ENCODE measurements at places on chromosomes 4 and X.

GRCh38 chr4:127975121-127975770 lies 10.0 kb downstream of the ABHD18 start:
- no peak for DNase-seq

- no peak for DNase-seq
Observed at GRCh38 chrX:148647651-148648050, 147.2 kb downstream of the AFF2 start.

- DNase-seq = no peak
Observed at GRCh38 chr4:134425756-134426155, 224.2 kb upstream of the PABPC4L start.

- no peak for DNase-seq
Observed at GRCh38 chr4:41285864-41286235, 29.1 kb downstream of the UCHL1 start.

- no peak for DNase-seq
Observed at GRCh38 chrX:40165206-40165605, 67.4 kb upstream of the BCOR start.

DNA sequence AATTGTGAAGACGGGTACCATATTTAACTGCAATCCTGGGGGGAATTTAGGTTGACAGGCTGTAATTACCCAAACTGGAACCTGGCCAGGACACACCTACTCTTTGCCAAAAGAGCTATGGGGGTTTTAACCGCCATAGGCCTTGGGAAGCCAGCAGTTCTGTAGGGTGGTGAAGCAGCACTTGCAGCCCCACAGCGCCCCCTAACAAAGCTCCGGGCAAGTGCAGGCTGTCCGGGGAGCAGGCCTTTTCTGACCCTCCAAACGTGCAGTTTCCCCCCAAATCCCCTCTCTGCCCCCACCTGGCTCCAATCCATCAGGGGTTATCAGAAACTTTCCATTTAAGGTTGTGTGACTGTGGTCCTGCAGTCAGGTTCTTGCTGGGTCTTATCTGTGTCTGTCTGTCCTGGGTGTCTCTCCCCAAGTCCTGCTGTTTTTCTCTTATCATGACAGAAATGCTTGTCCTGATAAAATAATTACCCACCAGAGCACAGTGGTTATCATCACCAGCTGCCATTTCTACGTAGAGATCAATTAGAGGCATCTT lies 350.9 kb downstream of the MID1IP1 start:
- peak; percentile 16 for DNase-seq

- no peak for DNase-seq
Observed at GRCh38 chr4:100174985-100175383, 15.3 kb downstream of the DDIT4L start.

DNA sequence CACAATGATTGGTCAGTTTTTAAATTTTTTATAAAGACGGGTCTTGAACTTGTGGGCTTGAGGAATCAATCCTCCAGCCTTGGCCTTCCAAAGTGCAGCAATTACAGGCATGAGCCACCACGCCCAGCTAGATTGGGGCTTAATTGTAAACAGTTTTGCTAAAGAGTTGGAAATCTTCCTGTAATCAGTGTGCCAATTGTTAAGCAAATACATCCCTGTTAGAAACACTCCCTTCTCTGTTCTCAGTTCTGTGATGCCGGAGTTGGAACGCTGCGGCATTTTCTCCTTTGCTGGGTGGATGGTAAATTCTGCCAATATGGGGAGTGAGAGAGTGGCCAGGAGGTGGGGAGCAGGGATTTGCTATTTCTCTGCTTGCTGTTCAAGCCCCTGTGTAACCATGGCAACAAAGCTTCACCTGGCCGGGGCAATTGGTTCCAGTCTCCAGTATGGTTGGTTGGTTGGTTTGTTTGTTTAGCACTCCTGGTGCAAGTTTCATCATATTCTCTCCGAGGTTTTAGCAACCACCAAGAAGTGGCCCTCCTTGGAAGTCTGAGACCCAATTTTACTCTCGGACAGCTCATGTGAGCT lies 3.0 kb upstream of the SPATA4 start:
- no peak for DNase-seq

DNA sequence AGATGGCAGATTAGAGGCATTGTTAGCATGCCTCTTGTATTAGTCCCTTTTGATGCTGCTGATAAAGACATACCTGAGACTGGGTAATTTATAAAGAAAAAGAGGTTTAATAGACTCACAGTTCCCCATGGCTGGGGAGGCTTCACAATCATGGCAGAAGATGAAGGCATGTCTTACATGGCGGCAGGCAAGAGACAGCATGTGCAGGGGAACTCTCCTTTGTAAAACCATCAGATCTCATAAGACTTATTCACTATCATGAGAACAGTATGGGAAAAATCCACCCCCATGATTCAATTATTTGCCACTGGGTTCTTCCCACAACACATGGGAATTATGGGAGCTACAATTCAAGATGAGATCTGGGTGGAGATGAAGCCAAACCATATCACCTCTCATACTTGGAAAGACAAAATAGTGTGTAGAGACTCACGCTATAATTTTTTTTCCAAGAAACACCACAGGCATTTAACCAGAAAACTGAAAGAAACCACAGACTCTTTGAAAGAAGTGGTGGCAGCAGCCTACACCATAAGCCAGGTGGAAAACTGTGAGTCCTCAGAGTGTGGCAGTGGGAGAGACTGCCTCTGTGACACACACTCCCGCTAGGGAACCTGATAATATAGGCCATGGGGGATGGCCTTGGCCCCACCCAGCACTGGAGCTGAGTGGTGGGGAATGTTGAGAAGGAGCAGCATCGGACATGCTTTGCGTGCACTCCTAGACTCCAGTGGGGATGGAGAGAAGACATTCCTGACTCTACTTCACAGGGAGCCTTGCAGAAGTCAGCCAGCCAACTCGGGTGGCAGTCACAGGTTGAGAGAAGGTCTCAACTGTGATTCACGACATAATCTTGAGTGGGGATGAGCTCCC lies 51.5 kb downstream of the SLC2A9 start:
- no peak for DNase-seq

DNA sequence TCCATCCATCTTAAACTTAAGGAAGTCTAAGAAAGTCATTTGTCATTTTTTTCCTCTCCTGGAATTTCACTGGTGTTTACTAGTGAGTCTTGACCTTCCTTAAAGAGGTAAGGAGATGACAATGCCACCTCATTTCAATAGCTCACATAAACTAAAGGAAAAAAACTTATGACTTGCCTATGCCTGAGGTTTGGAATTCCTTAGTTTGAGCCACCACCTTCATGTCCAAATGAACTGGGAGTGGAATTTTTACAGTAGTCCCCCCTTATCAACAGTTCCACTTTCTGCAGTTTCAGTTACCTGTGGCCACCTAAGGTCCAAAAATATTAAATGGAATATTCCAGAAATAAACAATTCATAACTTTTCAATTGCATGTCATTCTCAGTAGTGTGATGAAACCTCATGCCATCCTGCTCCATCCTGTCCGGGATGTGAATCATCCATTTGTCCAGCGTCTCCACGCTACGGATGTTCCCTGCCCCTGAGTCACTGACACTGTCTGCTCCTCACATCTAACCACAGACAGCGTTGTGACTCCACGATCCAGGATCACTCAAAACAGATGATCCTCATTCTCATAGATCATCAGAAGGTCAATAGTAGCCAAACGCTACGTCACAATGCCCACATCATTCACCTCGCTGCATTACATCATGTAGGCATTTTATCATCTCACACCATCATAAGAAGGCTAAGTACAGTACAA lies 177.4 kb downstream of the SH3KBP1 start:
- DNase-seq = no peak

DNA sequence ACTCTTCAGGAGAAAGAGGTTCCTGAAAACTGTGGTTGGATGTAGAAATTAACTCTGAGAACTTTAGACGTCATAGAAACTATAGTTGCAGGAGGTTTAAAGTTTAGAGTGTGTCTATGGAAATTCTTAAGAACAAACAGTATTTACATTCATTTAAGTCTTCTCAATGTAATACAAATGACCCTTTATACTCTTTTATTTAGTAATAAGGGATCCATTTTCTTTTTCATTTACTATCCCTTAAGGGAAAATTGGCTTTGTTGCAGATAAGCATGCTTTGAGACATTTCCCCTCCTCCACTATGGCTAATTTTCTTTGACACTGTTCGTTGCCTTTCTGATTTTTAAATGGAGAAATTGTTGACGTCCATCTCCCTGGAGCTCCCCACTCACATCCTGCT lies 96.4 kb downstream of the POLA1 start:
- no peak for DNase-seq

- DNase-seq = no peak
Observed at GRCh38 chr4:182435401-182435800, 192.2 kb downstream of the TENM3 start.

GRCh38 chr4:53962516-53963225 lies 101.7 kb downstream of the CHIC2 start:
- no peak for DNase-seq
